Mucosa of gallbladder (tissue), 1 donor: ENCODE measurements at places on chromosomes 6 and 20. TPM values are rescaled to one million over a fixed set of nuclear protein-coding genes. Genes with fewer than 3 reads are reported as not detected.

Gene ULBP1
- 0.09 TPM for total RNA-seq

Gene TUBB2B
- total RNA-seq: 24.5 TPM

Gene GTSF1L
- not detected for total RNA-seq

Gene HMGA1
- total RNA-seq: 88.6 TPM

Gene HNF4A
- total RNA-seq: 74.4 TPM

Gene SLC24A3
- 19.9 TPM for total RNA-seq

Gene CITED2
- 176 TPM for total RNA-seq

Gene DNMT3B
- 2.0 TPM for total RNA-seq
